Spinal cord (tissue), 10 donors: ENCODE measurements at places on chromosomes 6 and 20. TPM values are rescaled to one million over a fixed set of nuclear protein-coding genes. Genes with fewer than 3 reads are reported as not detected.

Gene OTOR
- polyA plus RNA-seq, result 0.20 TPM

Gene TINAG
- not detected for polyA plus RNA-seq

Gene FOXA2
- 0.60 TPM for polyA plus RNA-seq

Gene TPD52L1
- 16.5 TPM for polyA plus RNA-seq

Gene HLA-DQA2
- not detected for polyA plus RNA-seq

DNA sequence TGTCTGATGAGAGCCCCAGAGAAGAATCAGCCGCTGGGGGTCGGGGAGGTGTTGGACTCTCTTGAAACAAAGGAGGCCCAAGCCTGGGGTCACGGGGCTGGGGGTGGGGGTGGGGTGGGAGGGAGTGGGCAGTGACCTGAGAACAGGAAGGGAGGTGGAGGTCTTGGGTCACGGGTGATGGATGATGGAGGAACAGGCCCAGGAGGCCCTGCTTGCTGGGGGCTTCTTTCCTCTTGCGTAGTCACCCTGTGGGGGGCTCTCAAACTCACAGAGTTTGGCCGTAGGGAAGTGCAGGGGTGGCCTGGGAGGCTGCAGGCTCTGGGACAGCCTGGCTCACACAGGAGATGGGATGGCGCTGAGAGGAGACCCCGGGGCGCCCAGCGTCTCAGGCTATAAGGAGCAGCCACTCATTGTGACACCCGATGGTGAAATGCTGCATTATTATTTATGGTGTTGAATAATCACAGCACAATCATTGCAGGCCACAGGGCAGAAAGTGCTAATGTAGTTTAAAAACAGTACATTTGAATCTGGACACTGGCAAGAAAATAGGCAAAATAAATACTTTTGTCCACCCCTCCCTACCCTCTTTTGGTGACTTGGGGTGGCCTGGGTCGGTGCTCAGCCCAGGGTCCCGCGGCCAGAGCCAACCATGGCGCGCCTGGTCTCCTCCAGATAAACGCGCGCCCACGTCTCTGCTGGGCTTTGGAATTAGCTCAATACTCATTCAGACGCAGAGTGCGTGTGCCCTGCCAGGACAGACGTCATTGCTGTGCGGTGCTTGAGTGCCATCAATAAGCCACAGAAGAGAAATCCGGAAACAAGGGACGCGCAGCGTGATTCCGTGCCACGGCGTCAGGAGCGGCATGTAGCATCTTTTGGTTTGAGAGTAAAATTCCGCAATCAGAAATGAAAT is 27.3 kb upstream of the BHLHE23 start:
- H3K27ac ChIP-seq, result no peak overlapping the region
- H3K27me3 ChIP-seq, result peaks cover 51% of the 10 kb centered on the region
- DNase-seq, result no peak
- peaks cover 20% of the 10 kb centered on the region for H3K4me1 ChIP-seq
- H3K36me3 ChIP-seq, result no peaks in the 10 kb centered on the region

- H3K36me3 ChIP-seq, result no peaks in the 10 kb centered on the region
- H3K27ac ChIP-seq, result no peak overlapping the region
- no peak for DNase-seq
These were observed 12.6 kb downstream of the PLCB4 start for GRCh38 chr20:9081423-9081966.

GRCh38 chr6:40558102-40558501 is 29.1 kb downstream of the LRFN2 start:
- no peak overlapping the region for H3K4me3 ChIP-seq
- H3K27me3 ChIP-seq, result no peaks in the 10 kb centered on the region
- peaks cover 17% of the 10 kb centered on the region for H3K4me1 ChIP-seq
- no peak for DNase-seq
- H3K27ac ChIP-seq, result no peak overlapping the region
- H3K36me3 ChIP-seq, result peaks cover 3% of the 10 kb centered on the region

- peak overlapping the region; percentile 93 for H3K4me3 ChIP-seq
- no peak for DNase-seq
- peak overlapping the region; percentile 70 for H3K27ac ChIP-seq
- peaks cover 35% of the 10 kb centered on the region for H3K4me1 ChIP-seq
- H3K27me3 ChIP-seq, result no peaks in the 10 kb centered on the region
These were observed 571 bp downstream of the CSNK2B start for GRCh38 chr6:31666337-31666965.

- no peak overlapping the region for H3K27ac ChIP-seq
- no peaks in the 10 kb centered on the region for H3K27me3 ChIP-seq
- DNase-seq, result no peak
- no peak overlapping the region for H3K4me3 ChIP-seq
- H3K36me3 ChIP-seq, result no peaks in the 10 kb centered on the region
- no peaks in the 10 kb centered on the region for H3K4me1 ChIP-seq
These were observed 107.6 kb downstream of the JAG1 start for GRCh38 chr20:10565922-10566897.

DNA sequence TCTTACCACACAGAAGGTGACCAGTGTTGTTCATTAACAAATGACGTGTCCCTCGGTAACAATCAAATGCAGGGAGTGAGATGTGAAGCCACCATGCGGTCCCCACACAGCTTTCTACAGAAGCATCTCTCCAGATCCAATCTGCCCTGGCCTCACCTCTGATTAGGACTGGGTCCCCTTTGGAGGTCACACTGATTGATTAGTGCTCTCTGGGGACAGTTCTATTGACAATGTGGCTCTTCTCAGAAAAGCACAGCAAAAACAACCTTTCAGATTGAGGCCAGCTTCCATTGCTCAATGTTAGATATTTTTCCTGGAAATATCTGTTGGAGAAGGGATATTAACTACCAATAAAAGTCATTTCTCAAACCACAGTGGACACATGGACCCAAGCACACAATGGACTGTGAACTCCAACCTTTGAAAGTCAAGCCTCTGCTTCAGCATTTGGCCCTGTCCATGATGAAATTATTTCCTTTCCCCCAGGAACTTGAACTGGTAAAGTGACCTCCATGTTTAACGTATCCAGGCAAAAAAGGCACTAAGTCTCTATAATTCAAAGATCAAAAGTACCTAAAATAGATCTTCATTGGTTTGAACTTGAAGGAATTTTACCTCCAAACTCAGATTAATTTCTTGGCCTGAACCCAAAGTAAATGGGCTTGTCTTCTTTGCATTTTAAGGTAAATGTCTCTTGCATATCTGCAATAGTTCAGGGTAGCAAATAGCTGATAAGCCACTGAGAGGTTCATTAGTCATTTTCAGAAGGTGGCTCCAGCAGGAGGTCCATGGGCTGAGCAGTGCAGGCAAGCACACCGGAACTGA is 118.5 kb downstream of the FOXA2 start:
- H3K4me3 ChIP-seq, result no peak overlapping the region
- no peaks in the 10 kb centered on the region for H3K4me1 ChIP-seq
- DNase-seq, result no peak
- no peaks in the 10 kb centered on the region for H3K27me3 ChIP-seq

DNA sequence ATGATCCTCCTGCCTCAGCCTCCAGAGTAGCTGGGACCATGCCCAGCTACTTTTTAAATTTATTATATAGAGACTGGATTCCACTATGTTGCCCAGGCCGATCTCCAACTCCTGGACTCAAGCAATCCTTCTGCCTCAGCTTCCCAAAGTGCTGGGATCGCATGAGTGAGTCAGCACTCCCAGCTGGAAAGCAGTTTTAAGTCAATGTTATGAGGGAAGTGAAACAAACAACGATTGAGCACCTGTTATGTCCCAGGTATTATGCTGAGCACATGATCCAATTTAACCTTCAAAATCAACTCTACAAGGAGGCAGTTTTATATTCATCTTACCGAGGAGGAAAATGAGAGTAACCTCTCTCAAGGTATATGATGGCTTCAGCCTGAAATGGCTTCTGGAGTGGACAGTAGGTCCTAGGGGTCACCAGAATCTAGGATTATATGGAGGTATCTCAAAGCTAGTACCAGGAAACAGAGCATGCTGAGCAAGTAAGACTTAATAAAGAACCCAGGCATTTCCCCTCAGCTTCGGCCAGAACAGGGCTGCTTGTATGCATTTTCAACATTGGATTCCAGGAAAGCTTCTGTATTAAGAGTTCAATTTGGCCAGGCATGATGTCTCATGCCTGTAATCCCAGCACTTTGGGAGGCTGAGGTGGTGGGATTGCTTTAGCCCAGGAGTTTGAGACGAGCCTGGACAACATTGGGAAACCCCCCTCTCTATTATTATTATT is 55.0 kb downstream of the EDN1 start:
- H3K36me3 ChIP-seq, result no peaks in the 10 kb centered on the region
- H3K4me3 ChIP-seq, result no peak overlapping the region
- DNase-seq, result no peak
- H3K4me1 ChIP-seq, result no peaks in the 10 kb centered on the region
- H3K27me3 ChIP-seq, result no peaks in the 10 kb centered on the region

DNA sequence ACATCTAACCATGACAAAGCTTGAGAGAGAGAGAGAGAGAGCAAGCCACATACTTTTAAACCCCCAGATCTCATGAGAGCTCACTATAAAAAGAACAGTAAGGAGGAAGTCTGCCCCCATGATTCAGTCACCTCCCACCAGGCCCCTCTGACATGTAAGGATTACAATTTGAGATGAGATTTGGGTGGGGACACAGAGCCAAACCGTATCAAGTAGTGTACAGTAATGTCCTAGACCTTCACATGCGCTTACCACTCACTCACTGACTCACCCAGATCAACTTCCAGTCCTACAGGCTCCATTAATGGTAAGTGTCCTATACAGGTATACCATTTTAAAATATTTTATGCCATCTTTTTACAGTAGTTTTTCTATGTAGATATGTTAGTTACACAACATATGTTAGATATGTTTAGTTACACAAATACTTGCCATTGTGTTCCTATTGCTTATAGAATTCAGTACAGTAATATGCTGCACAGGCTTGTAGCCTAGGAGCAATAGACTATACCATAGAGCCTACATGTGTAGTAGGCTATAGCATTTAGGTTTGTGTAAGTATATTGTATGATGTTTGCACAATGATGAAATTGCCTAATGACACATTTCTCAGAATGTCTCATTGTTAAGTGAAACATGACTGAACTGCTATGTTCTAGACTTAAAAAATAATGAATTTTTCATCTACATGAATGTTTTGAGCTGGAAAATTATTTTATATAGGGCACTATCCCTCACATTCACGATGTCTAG is 11.7 kb downstream of the TSPYL1 start:
- no peaks in the 10 kb centered on the region for H3K27me3 ChIP-seq
- no peak overlapping the region for H3K4me3 ChIP-seq
- no peak overlapping the region for H3K27ac ChIP-seq

DNA sequence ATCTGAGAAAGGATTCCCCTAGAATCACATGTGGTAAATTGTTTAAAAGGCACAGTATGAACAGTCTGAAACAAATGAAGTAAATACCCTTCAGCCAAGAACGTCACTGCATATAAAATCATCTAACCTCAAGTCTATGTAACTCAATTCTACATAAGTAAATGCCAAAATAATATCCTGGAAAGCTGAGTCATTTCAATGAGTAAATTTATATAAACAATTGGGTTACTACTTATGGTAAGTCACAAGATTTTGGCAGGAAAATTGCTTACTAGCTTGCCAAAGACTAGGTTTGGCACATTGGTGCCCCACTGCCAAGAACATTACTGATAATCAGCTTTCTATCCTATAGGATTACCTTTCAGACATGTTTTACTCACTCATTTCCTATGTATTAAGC is 8.4 kb downstream of the GMDS start:
- no peaks in the 10 kb centered on the region for H3K27me3 ChIP-seq
- no peaks in the 10 kb centered on the region for H3K36me3 ChIP-seq
- H3K4me3 ChIP-seq, result no peak overlapping the region
- no peak overlapping the region for H3K27ac ChIP-seq
- no peak for DNase-seq

- H3K4me3 ChIP-seq, result no peak overlapping the region
- no peaks in the 10 kb centered on the region for H3K27me3 ChIP-seq
- no peak overlapping the region for H3K27ac ChIP-seq
- peaks cover 2% of the 10 kb centered on the region for H3K36me3 ChIP-seq
- no peak for DNase-seq
These were observed 51.1 kb downstream of the L3MBTL3 start for GRCh38 chr6:130069485-130069884.
